ENCODE measurements at places on chromosomes 4 and X. TPM values are rescaled to one million over a fixed set of nuclear protein-coding genes. Genes with fewer than 3 reads are reported as not detected.

DNA sequence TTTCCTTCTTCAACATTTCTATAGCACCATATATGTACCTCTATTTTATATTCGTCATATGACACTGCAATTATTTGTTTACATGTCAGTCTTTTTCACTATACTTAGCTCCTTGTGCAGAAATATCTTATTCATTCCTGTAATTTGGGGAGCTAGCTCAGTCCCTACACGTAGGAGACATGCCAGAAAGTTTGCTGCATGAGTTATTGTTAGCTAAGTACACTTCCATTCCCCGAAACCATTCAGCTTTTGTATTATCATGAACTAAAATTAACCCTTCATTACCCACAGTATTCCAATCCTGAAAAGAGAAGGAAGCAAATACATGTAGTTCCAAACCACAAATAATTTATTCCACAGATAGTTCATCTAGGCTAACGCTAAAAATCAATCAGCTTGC is 10.2 kb downstream of the CBR4 start:
- no peak for DNase-seq

Gene TEX13D
- total RNA-seq: not detected

- no peak for DNase-seq
These were observed 14.1 kb downstream of the HPSE start for GRCh38 chr4:83320548-83320947.

DNA sequence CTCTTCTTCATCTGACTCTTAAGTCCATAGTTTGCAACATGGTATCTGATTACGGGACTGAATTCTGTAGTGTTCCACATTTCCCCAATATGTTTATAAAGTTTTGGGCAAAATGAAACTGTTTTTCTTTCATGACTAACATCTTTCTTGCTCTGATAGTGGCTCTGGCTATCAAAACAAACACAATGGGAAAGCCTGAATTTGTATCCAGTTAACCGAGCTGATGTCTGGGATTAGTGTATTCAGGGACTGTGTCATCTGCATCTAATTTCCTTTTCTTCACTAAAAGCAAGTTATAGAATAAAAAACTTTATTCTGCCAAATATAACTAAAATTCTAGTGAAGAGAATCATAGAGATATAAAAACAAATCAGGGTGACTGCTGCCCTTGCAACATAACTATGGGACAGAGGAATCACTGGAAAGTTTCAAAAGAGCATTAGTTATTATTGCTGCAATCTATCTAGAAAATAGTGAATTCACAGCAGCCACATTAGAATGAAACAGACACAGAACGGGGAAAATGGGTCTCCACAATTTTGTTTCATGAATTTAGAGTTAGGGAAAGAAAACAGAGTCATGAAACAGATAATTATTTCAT is 61.3 kb downstream of the ANTXR2 start:
- DNase-seq: no peak

Gene ADGRG2
- total RNA-seq: not detected

Measured in G401 (cell line).